ENCODE measurements at places on chromosomes 16 and 17. TPM values are rescaled to one million over a fixed set of nuclear protein-coding genes. Genes with fewer than 3 reads are reported as not detected.
A peak's percentile ranks its signal among the peaks of the same experiment; 100 is the strongest.

GRCh38 chr16:80986557-80986956 is 20.1 kb downstream of the CMC2 start:
- DNase-seq, result no peak

DNA sequence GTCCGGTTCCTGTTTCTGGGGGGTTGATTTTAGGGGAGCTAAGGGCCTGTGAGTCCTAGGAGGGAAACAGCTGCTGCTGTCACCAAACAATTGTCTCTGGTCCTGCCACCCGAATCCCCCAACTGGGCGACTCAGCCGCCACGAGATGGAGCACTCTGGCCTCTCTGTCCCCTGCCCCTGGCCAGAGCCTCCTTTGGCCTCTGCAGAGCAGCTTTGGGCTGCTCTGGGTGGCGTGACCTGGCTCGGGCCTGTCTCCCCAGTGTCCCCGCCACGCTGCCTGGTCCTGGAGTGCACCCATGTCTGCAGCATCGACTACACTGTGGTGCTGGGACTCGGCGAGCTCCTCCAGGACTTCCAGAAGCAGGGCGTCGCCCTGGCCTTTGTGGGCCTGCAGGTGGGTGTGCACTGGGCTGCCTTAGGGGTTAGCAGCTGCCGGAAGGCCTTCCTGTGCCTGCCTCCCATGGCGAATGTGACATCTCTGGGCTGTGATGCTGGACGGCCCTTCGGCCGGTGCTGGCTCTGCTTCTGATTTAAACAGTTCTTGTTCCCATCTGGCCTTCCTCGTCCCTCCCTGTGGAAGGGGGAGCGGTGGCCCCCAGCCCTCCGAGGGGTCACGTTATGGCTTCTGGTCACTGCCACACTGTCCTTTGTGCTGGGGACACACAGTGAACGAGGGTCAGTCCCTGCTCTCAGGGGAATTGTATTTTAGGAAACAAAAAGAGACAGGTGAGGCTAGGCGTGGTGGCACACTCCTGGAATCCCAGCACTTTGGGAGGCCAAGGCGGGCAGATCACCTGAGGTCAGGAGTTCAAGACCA is 11.6 kb upstream of the RNF213 start:
- DNase-seq, result no peak

DNA sequence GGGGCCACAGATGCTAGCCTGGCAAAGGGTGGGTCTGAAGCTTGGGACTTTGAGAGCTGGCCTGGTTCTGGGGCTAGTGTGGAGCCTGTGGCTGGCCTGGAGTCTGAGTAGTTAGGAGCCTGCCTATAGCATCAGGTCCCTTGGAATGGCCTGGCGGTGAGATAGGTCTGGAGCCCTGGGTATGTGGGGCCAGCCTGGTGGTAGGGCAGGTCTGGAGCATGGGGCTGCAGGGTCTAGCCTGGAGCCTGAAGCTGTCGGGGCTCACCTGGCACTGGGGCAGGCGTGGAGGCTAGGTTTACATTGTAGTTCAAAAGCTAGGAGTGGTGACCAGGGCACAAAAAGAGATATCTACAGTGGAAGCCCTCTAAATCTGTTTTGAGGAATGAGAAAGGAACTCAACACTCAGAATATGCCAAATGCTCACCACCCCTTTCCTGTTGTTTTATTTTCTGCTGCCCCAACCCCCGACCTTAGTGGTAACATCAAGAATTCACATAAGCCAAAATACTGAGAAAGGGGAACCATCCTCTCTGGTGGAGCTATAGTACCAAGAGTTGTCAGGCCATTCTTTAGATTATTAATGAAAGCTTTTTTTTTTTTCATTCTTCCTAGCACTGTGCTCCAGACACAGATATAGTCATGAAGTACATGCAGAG is 100.3 kb downstream of the TANC2 start:
- DNase-seq, result no peak

- no peak for DNase-seq
Observed at GRCh38 chr16:60137891-60138290, 1403.8 kb upstream of the GOT2 start.

DNA sequence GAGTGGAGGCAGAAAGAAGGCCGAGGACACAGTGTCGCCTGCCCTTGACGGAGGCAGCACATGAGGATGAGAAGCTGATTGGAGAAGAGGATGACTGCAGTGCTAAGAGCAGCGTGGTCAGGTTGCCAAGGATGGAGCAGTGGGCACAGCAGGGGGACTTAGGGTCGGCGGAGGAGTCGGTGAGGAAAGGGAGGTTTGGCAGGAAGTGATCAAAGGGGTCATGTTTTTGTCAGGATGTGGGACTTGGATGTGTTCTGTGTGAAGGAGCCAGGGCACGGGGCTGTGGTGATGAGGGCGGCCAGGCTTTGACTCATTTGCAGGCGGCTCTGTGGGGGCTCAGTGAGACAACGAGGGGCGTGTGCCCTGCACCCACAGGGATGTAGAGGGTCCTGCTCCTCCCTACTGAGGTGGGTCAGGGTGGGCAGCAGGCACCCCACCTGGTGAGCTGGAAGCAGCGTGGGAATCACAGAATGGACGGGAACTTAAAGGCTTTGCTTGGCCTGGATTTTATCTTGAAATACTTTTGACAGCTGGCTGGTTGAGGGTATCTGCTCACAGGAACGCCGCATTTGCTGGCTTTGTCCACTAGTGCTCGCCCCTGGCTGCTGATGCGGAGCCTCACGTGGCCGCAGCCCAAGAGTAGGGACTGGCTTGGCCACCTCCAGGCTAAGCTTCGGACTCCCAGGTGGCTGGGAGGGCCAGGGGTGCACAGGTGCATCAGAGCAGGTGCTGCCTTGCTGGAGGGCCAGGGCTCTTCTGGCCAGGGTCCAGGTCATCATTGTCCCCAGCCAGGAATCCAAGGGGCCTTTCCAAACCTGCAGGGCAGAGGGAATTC is 6.0 kb downstream of the MPG start:
- peak; percentile 26 for DNase-seq

DNA sequence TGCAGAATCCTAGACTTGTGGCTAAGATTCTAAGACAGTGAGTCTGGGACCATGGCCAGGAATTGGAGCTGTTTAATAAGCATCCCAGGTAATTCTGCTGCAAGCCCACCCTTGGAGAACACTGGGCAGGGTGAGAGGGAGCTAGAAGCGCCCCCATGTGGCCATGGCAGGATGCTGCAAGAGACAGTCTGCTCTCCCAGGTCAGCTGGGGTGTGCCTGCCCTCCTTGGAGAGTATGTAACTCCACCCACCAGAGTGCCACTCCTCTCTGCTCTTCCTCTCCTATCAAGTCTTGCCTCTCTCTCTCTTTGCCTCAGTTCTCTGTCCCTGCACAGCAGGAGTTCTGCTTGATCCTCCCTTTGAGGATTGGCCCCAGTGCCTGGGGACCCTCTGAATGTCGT is 14.9 kb downstream of the RCVRN start:
- DNase-seq, result no peak

- DNase-seq, result no peak
Observed at GRCh38 chr17:77884967-77885641, 73.4 kb upstream of the TNRC6C start.

DNA sequence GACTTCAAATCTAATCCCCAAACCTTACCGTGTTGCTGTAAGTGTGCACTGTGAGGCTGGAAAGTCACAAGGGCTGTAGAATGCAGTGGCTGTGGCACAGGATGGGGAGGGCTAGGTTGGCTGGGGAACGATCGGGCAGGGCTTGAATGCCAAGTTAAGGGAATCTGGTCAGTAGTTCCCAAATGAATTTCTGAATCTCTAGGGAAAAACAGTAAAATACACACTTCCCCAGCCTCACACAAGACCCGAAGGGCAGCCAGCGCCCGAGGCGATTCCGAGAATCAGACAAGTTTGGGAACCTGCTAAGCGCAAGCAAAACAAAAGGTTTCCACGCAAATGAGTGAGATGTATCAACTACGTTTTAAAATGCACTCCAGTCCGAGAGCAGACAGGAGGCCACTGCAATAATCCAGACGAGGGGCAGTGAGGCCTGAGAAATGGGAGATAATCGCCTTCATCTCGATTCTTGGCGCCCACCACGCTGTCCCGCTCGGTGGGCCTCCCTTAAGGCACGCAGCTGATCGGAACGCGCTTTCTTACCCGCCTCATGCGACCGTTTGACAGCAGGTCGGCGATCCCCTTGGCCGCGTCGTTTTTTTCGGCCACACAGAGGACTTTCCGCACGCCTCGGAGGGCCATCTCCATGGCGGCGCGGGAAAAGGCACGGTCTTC is 599 bp downstream of the TOP3A start:
- DNase-seq, result no peak

DNA sequence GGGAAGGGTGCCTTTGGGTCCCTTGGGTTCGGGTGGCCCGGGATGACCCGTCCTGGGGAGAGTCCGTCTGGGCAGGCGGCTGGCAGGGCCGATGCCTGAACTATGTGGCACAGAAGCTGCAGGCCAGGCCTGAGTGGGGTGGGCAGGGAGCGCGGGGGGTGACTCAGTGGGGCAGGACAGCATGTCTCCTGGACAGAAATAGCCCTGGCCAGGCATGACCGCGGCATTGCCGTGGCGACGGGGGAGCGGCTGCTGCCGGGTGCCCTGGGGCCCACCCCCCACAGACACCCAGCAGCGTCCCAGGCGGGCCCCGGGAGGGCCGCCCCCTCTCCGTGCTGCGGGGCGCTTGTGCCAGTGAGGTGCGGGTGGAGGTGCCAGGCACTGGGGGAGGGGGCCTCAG is 1.8 kb upstream of the C1QTNF8 start:
- DNase-seq, result no peak

GRCh38 chr17:16988749-16989229 is 16.9 kb upstream of the TNFRSF13B start:
- DNase-seq, result peak; percentile 22

GRCh38 chr17:28811651-28812090 is 30.9 kb downstream of the FAM222B start:
- DNase-seq, result peak; percentile 14

DNA sequence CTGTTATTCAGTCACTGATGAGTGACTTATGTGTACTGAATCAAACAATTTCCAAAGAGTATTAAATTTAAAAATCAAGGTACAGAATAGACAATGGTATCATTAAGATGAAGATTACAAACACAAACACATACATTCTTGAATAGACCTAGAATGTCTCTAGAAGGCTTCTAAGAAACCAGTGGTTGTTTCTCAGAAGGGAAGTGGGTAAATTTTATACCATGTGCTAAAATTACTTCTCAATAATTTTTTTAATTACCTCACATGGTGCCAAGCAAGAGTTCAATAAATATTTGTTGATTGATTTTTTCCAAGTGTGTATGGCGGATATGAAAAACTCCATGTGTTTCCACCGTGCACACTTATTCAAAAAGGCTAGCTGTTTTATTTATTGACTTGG is 6.4 kb downstream of the DYNLRB2 start:
- DNase-seq, result no peak

DNA sequence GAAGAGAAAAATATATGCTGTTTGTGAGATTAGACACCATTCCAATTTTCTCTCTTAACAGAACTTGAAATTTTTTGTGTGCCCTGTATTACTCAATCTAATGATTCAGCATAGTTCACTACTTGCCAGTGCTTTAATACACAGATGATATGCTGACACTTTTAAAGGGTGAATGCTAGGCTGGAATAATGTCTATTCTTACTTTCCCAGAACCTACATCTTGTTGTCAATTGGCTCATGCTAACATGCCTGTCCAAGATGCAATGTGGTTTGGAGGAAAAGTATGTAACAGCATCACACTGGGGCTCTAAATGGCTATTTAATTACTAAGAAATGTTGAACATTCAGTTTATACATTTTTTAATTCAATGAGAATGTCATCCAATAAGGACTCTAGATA is 7.6 kb upstream of the MAP2K6 start:
- no peak for DNase-seq

GRCh38 chr17:66604376-66604775 is 230.5 kb upstream of the CACNG5 start:
- no peak for DNase-seq

GRCh38 chr16:51431517-51432241 is 280.6 kb upstream of the SALL1 start:
- DNase-seq, result no peak

DNA sequence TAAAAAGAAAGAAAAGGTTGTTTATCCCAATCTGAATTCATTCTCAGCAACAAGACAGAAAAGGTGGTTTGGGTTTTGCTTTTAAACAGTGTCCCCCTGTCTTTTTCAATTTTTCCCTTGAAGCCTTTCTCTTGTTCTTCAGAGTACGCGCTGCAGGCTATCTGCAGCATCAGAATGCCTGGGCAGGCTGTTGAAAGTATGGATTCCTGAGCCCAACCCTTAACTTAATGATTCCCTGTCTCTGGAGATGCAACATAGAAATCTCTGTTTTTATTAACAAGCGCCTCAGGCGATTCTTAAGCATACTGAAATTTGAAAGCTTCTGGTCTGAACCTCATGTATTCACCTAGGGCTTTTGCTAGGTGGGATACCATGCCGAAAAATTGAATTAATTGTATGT is 32.1 kb downstream of the DGKE start:
- no peak for DNase-seq

GRCh38 chr17:63519116-63519881 is 3.9 kb upstream of the KCNH6 start:
- no peak for DNase-seq

DNA sequence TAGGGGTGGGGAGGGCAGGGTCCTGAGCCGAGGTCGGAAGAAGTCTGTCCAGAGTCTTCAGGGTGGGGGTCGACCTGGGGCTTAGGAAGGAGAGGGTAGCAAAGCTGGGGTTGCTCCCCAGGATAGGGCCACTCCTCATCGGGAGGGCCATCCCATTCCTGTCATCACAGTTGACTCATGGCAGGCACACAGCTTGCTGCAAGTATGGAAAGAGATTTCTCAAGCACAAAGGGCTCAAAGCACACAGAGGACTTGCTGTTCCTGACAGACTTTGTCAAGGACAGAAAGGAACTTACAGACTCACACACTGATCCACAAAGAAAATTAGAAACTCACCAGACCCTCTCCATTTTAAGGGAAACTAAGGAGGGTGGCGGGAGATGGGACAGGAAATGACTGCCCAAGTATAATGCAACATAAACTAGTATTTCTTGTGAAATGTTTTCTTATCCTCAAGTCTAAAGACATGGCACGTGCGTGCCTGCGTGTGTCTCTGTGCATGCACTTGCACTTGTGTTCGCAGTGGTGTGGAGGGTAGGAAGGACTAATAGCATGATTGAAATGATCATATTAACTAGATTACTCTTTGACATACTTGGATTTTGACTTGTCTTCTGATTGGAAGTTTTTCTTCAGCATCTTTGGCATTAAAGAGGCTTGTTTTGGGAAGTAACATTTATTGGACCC is 2.4 kb downstream of the AOC2 start:
- DNase-seq, result no peak

DNA sequence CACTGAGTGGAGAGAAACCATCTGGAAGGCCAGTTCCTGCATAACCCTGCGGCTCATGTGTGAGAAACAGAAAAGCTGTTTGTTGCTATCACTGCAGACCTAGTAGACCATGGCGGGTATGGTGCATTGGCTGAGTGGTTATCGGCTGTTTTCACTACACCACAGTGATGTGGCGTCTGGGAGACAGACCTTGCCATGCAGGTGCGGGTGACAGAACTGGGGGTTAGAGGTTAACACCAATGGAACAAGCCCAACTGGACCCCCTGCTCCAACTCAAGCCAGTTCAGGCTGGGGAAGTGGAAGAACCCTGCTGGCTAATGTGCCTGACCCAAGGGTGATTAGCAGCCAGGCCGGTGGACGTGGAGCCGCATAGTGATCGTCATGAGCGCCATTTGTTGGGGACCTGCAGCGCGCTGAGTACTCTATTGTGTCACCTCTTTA is 91.9 kb downstream of the IRF8 start:
- no peak for DNase-seq

The TP53TG3D gene
- total RNA-seq, result 0.37 TPM

The CNGB1 gene
- not detected for total RNA-seq

The MYH3 gene
- total RNA-seq, result 3.9 TPM

The SLC12A3 gene
- not detected for total RNA-seq

The SMIM36 gene
- not detected for total RNA-seq

The NLRC5 gene
- total RNA-seq, result 468 TPM

The GPR142 gene
- not detected for total RNA-seq

The CHST4 gene
- not detected for total RNA-seq

The MRPS7 gene
- total RNA-seq, result 38.2 TPM

The DNAAF8 gene
- total RNA-seq, result 0.21 TPM

The DHRS7C gene
- not detected for total RNA-seq
